ENCODE measurements at places on chromosomes 2 and 18.

DNA sequence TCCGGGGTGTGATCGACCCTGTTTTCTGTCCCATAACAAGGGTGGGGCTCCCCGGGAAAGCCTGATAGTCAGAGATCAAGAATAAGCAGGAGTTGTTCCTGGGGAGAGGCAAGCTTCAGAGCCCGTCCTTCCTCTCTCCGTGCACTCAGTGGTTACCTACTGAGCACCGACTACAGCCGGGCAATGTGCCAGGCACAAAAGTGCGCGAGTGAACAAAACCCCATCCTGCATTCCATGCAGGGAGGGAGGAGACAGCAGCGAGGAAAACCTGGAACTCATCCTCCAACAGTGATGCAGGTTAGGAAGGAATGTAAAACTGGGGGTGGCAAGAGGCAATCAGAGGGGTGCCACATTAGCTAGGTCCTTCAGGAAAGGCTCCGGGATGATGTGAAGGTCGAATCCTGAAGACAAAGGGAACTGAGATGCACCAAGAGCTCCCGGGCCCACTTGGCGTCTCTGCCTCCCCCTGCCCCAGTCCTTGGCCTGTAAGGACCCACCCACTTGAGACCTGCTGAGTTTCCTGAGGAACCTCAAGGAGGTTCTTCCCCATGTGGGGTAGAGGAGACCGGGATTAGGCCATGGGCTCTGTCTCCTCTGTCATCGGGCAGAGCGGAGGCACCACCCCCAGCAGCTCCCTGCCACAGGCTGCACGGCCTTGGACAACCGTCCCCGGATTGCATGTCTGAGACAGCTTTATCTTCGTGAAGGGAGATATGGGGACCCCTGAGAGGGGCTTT is 198.2 kb downstream of the NDUFA10 start:
- DNase-seq, result no peak

DNA sequence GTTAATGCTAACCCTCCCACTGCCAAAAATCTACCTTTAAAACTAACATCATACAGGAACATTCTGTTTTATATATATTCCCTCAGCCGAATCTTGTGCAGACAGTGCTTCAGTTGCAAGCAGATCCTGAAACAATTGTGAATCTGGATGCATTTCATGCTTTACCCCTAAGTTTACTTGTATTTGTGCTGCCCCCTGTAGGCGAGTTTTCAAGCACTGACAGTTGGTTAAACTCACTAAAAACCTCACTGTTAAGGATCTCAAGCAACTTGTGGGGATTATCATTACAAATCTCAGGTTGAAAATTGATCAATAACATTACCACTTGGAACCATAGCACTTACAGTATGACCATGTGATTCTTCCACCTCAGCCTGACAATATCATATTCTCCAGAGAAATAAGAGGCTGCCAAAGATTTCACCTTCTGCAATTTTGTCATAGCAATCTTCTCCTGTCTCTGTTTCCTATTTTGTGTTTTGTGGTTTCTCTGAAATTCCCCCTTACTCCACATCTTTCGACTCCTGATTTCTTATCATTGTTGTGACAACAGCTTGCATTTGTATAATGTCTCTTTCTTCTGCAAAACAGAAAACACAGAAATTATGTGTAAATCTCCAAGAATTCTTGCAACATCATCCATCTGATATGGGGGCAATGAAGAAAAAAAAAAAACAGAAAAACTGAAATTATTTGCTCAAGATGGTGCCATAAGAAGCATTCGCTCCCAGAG is 354.6 kb upstream of the SETBP1 start:
- peak; percentile 16 for DNase-seq

DNA sequence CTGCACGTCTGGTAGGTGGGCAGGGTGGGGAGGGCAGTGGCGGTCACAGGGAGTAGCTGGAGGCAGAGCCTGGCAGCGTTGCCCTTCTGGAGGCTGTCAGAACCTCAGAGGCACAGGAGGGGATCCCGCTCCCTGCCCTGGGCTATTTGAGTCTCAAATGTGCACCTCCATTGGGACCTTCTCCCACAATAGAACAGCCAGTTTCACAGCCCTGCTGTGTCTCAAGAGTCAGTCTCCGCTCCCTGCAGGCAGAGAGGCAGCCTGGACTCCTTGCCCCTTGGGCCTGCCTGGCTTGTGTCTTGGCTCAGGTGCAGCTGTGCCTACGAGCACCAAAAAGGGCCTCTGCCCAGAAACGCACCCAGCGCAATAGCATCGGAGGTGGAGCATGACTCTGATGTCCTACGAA is 57.4 kb downstream of the FAM168B start:
- no peak for DNase-seq

DNA sequence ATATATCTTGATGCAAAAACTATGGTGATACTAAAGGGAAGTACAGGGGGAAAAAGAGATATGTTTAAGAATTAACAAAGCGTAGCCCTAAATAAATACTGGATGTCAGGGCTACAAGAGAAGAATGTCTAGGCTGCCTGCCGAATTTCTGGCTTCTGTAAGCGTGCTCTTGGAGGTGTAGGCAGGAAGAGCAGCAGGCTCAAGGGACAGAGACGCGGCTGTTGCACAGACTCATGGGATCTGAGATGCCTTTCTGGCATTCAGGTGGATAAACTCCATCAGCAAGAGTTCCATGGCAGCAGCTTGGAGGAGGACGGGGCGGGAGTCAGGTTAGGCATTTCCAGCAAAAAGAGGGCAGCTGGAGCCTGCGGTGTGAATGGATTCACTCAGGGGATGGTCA is 123.2 kb upstream of the TWIST2 start:
- DNase-seq, result no peak

GRCh38 chr2:121151311-121152109 is 133.5 kb downstream of the TFCP2L1 start:
- DNase-seq, result no peak

DNA sequence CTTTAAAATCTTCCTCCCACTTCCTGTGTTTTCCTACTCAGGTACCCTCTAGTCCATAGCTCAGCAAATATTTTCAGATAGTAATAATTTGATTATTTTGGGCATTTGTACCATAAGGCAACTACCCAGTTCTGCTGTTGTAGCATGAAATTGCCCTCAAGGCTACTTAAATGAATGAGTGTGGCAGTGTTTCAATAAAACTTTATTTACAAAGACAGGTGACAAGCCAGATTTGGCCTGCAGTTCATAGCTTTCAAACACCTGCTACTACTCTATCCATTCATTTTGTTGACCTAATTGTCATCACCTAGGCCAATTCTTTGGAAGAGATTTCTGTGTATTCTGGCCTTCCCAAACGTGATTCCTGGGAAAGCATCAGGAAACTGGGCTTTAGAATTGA is 28.9 kb downstream of the NYAP2 start:
- no peak for DNase-seq

DNA sequence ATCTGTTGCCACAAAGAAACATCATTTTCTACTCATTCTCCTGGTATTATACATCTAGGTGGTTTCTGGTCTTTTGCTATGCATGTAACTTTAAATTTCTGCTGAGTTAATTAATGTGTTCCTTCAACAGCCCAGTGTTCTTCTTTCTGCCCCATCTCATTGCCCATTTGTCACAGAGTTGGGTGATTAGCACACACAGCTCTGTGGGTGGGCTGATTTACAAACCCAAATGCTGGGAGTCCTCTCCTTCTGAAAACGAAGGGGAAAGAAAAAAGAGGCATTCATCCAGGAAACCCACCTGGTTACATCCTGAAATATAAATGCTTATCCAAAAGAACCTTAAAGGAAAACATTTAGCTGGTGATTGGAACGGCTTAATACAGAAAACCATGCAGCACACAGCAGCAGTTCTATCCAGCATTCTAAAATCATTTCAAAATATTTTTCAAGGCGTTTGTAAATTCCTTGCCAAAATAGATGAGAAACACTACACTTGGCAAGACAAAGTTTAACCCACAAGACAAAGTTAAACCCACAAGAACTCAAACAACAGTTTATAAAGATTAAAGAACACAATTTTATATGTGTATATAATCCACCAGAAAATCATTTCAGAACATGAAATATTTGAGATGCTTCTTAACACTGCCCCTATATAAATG is 177.9 kb downstream of the ANTXR1 start:
- no peak for DNase-seq

- no peak for DNase-seq
Observed at GRCh38 chr18:79377187-79377891, 18.4 kb upstream of the NFATC1 start.

GRCh38 chr2:20077411-20077940 is 26.0 kb upstream of the LAPTM4A start:
- DNase-seq, result no peak

DNA sequence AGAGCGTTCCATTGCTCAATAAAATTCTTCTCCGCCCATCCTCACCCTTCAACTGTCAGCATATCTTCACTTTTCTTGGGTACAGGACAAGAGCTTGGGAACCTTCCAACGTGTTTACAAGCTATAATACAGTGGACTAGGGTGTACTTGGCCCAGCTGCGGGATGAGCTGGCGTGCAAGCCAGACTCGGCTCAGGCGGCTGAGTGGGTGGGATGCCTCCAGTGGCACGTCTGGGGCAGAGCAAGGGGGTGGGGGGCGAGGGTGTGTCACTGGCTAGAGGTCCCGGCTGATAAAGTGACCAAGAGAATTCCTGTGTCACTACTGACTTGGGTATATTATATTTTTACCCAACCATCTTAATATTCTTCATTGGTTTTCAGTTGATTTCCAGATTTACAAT is 179.7 kb downstream of the EVA1A start:
- no peak for DNase-seq
